NCI-H510A treated with DMSO at 0.1 percent for 48 hours (cell line): ENCODE measurements at places on chromosomes 1 and 21.

DNA sequence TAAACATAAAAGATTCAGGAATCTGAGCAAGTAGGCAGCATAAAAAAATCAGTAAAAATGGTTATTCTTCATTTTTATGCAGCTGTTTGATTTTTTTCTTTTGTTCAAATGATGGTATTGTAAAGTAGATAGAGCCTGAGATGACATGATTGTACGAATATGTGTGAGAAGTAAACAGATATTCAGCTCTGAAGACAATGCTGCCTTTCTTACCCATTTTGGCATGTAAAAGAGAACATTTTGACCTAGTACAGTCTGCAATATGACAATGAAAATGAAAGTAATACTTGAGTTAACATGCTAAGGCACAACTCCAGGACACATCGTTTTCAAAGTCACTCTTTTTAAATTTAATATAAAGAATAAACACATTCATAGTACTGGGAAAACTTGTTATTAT lies 95.7 kb upstream of the NCAM2 start:
- DNase-seq = no peak

GRCh38 chr1:116760487-116760886 lies 6.3 kb downstream of the CD2 start:
- no peak for DNase-seq

DNA sequence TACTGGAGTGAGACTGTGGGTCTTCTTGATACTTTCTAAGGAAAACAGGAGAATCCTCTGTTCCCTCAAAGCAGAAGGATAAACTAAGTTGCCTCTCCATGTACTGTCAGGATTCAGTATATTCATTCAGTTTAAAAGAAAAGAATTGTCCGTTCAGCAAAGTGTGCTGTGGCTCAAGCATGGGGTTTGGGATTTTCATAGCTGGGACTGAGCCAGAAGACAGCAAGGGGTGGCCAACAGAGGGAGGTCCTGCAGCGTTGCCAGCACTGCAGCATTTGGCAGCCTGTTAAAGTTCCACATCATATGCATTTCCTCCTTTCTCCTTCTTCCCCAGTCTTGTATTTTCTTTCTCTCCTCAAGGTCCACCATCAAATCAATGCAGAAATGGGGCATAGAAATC lies 75.1 kb downstream of the DTL start:
- no peak for DNase-seq

GRCh38 chr1:39110325-39110851 lies 84.2 kb downstream of the NDUFS5 start:
- no peak for DNase-seq

GRCh38 chr1:166353213-166353612 lies 186.4 kb upstream of the FAM78B start:
- no peak for DNase-seq
